ENCODE measurements at places on chromosomes 11 and 22.

- DNase-seq, result peak; percentile 93
Observed at GRCh38 chr11:47176328-47177228, at the start of gene ARFGAP2. ARFGAP2 (minus strand) TSS chr11:47176879; CDS start chr11:47176853, 26 bp downstream.

- no peak for DNase-seq
Observed at GRCh38 chr11:103499710-103500340, 390.6 kb downstream of the DYNC2H1 start.

DNA sequence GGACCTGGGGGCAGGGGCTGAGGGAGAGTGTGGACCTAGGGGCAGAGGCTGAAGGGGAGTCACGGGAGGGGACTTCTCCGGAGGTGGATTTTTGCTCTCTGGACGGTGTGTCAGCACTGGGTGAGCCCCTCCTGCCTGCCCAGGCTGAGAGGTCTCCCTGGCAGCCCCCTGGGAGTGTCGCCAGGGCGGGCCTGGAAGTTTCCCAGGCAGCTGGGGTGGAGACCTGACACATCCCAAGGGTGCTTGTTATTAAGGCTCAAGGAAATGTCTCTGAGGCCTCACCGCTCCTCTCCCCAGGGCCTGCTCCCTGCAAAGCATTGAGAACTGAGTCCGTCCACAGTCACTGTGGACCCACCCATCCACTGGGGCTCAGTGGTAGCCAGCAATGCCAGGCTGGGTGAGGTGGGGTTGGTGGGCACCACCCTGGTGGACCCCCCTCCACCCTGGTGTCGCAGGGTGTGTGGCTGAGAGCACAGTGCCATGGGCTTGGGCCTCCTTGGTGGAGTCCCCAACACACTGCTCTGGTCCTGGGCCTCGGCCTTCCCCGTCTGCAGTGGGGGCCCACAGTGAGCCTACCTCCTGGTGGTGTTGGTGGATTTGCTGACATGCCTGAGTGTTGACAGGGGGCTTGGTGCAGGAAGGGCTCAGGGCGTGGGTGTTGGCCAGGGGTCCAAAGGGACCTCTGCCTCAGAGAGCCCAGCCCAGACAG, 2.5 kb downstream of the CD81 start:
- no peak for DNase-seq

GRCh38 chr11:32152821-32153220, 61.9 kb downstream of the RCN1 start:
- no peak for DNase-seq

GRCh38 chr11:46112961-46113607, 8.2 kb downstream of the PHF21A start:
- DNase-seq, result no peak

GRCh38 chr11:86014221-86014620, 54.7 kb downstream of the PICALM start:
- DNase-seq, result no peak

DNA sequence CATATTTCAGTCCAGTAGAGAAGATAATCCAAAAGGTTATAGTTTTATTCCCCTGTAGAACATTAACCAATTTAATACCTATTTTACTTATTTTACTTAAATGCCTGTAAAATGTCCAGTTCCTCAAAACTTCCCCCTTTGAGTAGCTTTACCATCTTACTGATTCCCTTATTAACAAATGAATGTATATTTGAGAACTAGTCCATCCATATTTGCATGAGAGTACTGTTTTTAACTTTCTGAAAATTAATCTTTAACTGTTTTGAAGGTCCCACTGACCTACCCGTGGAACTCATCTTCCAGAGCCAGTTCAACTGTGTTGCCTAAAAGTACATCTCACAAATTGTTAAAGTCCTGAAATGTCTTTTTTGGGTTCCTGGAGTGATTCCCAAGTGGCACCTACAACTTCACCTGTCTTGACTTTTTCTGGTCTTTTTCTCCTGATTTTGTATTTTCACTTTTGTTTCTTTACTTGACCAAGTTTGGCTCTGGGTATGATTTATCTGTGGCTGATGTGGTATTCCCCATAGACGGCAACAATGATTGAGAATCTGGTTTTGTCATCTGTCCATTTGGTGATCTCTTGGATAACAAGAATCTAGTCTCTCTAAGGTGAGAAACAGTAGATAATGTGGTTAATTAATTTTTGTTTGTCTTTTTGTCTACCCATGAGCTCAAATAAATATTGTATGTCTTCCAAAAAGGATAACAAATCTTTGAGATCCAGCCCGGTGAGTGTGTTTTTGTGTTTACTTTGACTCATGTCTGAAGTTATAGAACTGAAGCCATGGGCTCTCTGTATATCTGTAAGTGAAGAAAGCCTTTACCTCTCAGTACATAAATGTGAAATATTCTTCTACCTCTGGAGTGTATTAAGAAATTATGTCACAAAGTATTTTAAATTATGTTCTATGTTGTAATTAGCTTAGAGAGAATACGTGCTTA, 174.2 kb downstream of the ETS1 start:
- DNase-seq, result no peak

- no peak for DNase-seq
Observed at GRCh38 chr11:88626216-88626615, 288.7 kb upstream of the CTSC start.

DNA sequence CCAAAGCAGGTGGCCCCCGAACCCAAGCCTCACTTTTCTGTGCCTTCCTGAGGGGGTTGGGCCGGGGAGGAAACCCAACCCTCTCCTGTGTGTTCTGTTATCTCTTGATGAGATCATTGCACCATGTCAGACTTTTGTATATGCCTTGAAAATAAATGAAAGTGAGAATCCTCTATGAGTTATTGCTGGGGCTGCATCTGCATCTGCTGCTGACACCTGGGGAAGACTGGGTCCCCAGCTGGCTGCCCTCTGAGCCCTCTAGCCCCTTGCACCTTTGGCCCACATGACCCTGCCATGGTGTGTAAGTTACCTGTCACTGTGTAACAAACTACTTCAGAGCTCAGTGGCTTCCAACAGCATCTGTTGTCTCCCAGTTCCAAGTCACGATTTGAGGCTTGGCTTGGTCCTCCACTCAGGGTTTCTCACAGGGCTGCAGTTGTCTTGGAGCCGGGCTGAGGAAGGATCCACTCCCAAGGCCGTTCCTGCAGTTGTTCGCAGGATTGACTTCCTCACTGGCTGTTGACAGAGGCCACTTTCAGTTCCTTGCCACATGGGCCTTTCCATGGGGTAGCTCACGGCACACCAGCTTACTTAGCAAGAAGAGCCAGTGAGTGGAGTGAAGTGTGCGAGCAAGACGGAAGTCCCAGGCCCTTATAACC, 13.5 kb upstream of the UVRAG start:
- DNase-seq, result no peak

- DNase-seq, result no peak
Observed at GRCh38 chr22:45638834-45639746, 32.5 kb upstream of the ATXN10 start.

GRCh38 chr11:102927624-102927990, 27.9 kb downstream of the MMP13 start:
- no peak for DNase-seq

GRCh38 chr11:74478877-74479731, 11.8 kb upstream of the KCNE3 start:
- no peak for DNase-seq

DNA sequence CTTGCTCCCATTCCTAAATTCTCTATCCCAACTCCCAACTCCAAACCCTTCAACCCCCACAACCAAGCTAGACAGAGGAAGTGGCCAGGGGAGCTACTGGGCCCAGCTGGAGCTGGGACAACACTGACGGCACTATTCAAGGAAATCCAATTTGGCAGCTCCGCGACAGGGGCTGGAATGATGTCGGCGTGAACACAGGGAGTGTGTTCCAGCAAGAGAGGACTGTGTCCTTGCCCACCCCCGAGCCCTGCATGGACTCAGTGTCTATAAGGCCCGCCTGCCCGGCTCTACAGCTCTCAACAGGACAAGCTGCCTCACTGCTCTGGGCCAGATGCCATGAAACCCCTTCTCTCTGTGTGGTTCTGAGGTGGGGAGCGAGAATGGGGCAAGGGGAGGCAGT, 11.3 kb downstream of the PCSK7 start:
- no peak for DNase-seq

DNA sequence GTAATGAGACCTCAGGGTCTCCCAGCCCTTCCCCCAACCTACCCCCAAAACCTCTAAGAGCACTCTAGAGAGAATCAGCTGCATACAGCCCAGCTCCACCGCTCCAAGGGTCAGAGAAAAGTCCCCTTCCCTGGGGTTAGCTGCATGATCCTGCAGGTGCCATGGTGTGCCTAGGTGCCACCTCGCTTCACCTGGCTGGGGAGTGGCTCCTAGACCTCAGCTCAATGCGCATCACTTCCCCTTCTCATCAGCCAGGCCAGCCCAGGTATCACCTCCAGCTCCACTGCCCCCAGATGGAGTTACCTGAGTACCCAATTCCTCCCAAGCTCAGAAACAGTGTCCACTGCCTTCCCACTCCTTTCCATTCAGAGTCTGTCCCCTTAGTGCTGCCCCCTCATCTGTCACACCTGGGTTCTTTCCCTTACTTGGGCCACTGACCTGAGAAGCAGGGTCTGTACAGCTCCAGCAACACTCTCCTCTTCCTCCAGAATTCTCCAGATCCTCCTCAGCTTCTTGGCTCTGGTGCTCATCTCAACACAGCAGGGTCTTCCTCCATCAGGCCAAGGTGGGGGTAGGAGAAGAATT, 1.3 kb downstream of the STARD10 start:
- DNase-seq, result no peak

GRCh38 chr11:46315033-46315738, 32.1 kb upstream of the DGKZ start:
- DNase-seq, result peak; percentile 46

- no peak for DNase-seq
Observed at GRCh38 chr22:27107386-27107785, 450.0 kb downstream of the MIAT start.

GRCh38 chr22:20663137-20663828, 110.6 kb upstream of the SERPIND1 start:
- DNase-seq, result no peak

DNA sequence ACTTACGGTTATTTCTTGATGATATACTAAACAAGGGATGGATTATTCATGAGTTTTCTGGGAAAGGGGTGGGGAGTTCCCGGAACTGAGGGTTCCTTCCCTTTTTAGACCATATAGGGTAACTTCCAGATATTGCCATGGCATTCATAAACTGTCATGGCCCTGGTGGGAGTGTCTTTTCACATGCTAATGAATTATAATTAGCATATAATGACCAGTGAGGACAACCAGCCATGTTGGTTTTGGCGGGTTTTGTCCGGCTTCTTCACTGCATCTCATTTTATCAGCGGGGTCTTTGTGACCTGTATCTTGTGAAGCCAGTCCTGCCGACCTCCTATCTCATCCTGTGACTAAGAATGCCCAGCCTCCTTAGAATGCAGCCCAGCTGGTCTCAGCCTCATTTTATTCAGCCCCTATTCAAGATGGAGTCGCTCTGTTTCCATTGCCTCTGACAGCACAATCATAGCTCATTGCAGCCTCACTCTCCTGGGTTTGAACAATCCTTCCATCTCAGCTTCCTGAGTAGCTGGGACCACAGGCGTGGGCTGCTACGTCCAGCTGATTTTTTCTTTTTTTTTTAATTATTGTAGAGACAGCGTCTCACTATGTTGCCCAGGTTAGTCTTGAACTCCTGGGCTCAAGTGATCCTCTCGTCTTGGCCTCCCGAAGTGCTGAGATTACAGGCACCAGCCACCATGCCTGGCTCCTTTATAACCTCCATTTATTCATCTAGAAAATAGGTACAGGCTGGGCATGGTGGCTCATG, 52.6 kb upstream of the EMID1 start:
- DNase-seq, result no peak

GRCh38 chr22:17592201-17592600, 28.9 kb downstream of the SLC25A18 start:
- DNase-seq, result no peak

GRCh38 chr11:13697710-13698109, 29.2 kb downstream of the FAR1 start:
- DNase-seq, result no peak

GRCh38 chr22:36493690-36494110, 12.3 kb upstream of the TXN2 start:
- DNase-seq, result no peak

- no peak for DNase-seq
Observed at GRCh38 chr11:97883086-97883485, 1137.7 kb upstream of the CNTN5 start.

DNA sequence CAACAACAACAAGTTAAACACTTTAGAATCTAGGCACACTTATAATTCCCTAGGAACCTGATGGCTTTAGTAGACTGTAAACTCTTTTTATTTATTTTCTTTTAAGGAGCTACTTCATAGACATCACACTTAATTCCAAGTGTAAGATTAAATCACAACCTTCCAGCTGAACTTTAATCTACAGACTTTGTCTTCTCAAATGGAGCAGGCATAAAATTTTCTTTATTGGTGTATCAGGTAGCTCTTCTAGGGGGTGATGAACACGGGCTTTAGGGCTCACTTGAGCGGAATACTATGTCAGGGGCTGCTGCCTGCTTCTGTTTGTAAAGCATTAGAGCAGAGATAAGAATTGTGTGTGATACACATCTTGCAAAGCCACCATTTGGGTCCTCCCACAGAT, 525.8 kb upstream of the FAT3 start:
- DNase-seq, result no peak

DNA sequence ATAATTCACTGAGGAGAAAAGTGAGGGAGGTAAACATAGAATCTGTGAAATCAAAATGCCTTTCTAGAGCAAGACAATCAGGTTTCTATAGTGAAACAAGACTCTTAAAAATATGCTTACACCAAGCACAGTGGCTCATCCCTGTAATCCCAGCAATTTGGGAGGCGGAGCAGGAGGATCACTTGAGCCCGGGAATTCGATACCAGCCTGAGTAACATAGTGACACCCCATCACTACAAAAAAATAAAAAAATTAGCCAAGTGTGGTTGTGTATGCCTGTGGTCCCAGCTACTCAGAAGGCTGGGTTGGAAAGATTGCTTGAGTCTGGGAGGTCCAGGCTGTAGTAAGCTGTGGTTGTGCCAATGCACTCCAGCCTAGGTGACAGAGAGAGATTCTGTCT, 43.2 kb upstream of the ME3 start:
- no peak for DNase-seq

GRCh38 chr11:1913271-1914060, 6.0 kb upstream of the TNNT3 start:
- DNase-seq, result no peak

GRCh38 chr11:130846606-130847005, 69.7 kb downstream of the SNX19 start:
- no peak for DNase-seq

- no peak for DNase-seq
Observed at GRCh38 chr22:50505776-50506610, 1.5 kb downstream of the LMF2 start.

DNA sequence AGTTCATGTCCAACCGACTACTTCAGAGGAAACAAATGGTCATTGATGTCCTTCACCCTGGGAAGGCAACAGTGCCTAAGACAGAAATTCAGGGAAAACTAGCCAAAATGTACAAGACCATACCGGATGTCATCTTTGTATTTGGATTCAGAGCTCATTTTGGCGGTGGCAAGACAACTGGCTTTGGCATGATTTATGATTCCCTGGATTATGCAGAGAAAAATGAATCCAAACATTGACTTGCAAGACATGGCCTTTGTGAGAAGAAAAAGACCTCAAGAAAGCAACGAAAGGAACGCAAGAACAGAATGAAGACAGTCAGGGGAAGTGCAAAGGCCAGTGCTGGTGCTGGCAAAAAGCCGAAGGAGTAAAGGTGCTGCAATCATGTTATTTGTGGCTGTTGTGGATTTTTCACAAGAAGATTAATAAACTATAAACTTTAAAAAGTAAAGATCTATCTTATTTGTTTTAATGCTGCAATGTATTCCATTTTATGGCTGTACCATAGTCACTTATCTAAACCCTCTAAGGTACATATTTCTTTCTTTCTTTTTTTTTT, 20.1 kb upstream of the HIPK3 start:
- DNase-seq, result no peak

Data from stimulated activated CD4-positive, alpha-beta T cell treated with anti-CD3 and anti-CD28 coated beads, Interleukin-15, amount 100 ng/mL, for 1 hour (primary cell).